Activated CD4-positive, alpha-beta T cell treated with anti-CD3 and anti-CD28 coated beads, Interleukin-2, amount 10 ng/mL, durations not matched to agents 24 days and 14 days (primary cell): ENCODE measurements at places on chromosomes 5 and 9. TPM values are rescaled to one million over a fixed set of nuclear protein-coding genes. Genes with fewer than 3 reads are reported as not detected.

The ANKRD33B gene
- total RNA-seq, result 21.0 and 21.7 TPM in 2 replicates

DNA sequence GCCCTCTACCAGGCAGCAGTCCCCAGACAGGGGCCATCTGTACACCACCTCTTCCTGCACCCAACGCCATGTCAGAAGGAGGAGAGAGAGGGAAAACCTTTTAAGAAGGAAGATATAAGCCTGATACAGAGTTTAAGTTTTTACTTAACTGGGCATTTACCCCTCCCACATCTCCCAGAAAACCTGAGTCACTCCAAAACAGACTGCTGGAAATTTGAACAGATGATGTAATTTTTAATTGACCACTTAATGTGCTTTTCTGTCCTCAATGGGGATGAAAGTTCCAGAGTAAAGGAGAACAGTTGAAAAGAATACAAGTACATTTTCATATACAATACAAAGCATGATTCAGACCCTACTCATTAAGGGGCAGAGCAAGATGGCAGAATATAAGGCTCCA, 63.9 kb downstream of the TTC39B start:
- no peak overlapping the region for H3K4me3 ChIP-seq
- H3K36me3 ChIP-seq, result peaks cover 38% of the 10 kb centered on the region
- H3K4me1 ChIP-seq, result peaks cover 22% of the 10 kb centered on the region
- no peaks in the 10 kb centered on the region for H3K27me3 ChIP-seq

DNA sequence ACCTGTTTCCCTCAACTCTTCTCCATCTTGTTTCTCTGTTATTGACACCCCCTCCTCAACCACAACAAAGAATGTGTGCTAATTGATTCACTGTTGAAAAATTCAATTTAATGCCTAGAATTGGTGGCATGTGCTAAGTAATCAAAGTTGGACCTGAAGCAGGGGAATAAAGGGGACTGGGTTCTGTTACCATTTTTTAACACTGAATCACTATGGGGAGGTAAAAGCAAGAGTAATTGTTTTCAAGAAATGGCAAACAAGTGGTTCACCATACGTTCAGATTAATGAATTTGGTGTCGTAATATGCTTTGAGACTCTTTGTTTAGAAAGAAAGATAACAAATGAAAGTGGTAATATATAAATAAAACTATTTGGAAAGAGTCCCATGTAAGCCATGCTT, 17.0 kb upstream of the SSBP2 start:
- no peak for DNase-seq
- no peaks in the 10 kb centered on the region for H3K36me3 ChIP-seq
- peaks cover 3% of the 10 kb centered on the region for H3K4me1 ChIP-seq
- no peak overlapping the region for H3K4me3 ChIP-seq

DNA sequence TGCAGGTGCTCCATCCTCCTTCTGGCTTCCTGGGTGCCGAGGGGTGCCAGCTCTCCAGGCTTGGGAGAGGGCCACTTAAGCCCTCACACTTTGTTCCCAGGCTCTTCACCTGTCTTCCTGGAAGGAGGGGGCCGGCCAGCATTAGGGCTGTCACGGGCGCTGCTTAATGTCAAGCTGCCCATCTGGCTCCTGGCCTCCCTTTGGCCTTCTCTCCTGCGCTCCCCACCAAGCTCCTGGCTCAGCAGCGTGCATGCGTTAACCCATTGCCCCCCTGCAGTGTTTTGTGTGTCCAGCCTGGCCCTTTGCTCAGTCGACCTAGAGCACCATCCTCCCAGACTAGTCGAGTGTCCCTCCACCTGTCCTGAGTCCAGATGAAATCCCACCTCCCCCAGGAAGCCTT, 21.3 kb downstream of the NTNG2 start:
- H3K27ac ChIP-seq, result no peak overlapping the region
- no peak overlapping the region for H3K4me3 ChIP-seq
- H3K27me3 ChIP-seq, result peaks cover 9% of the 10 kb centered on the region
- peaks cover 2% of the 10 kb centered on the region for H3K4me1 ChIP-seq
- H3K36me3 ChIP-seq, result no peaks in the 10 kb centered on the region

- no peaks in the 10 kb centered on the region for H3K36me3 ChIP-seq
- no peak overlapping the region for H3K4me3 ChIP-seq
- peaks cover 6% of the 10 kb centered on the region for H3K27me3 ChIP-seq
- peaks cover 2% of the 10 kb centered on the region for H3K4me1 ChIP-seq
- no peak overlapping the region for H3K27ac ChIP-seq
These were observed 58.4 kb downstream of the HABP4 start for GRCh38 chr9:96508227-96508940.

- peaks cover 11% of the 10 kb centered on the region for H3K36me3 ChIP-seq
- H3K27ac ChIP-seq, result no peak overlapping the region
- no peak overlapping the region for H3K4me3 ChIP-seq
- peaks cover 21% of the 10 kb centered on the region for H3K4me1 ChIP-seq
- H3K27me3 ChIP-seq, result peaks cover 63% of the 10 kb centered on the region
These were observed 75.4 kb upstream of the CDKN2B start for GRCh38 chr9:22084336-22085035.

DNA sequence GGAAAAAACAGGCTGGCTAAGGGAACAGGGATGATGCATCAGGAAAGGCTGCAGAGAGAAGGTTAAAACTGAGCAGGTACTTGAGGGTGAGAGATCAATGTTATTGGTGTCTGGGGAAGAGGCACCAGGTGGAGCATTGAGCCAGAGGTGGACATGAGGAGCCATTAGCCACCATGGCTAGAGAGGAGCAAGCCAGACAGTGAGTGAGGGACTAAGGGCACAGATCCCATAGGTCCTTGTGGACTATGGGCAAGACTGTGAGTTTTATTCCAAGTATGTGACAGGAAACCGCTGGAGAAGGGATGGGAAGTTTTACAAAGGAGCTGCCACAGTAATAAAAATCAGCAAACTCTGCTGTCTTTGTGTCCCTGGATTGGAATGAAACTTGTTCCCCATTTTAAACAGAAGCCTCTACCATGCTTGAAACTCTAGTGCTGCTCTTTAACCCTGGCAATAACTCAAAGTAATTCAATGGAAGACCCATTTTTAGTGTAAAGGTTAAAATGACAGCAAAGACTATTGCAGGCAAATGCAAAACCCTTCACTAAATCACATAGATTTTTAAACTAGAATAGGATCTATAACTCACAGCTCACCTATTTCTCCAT, 349.8 kb downstream of the ENC1 start:
- peaks cover 7% of the 10 kb centered on the region for H3K27me3 ChIP-seq
- no peaks in the 10 kb centered on the region for H3K36me3 ChIP-seq
- no peak for DNase-seq
- no peak overlapping the region for H3K4me3 ChIP-seq
- H3K4me1 ChIP-seq, result no peaks in the 10 kb centered on the region

DNA sequence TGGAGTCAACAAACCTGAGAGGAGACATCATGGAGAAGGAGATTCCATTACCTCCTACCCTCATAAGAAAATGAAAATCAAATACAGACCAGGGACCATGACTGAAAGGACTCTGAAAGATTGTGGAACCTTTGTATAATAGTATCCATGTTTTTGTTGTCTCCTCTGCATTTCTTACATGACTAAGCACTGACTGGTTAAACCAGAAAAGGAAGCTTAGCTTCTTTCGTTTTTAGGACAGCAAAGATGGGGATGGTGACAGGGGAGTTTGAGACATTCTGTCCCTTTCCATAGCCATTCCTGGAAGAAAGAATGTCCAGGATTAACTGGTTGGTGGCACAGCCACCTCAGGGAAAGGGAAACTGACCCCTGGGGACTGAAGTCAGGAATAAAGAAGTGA, 22.2 kb downstream of the ITGA1 start:
- no peaks in the 10 kb centered on the region for H3K27me3 ChIP-seq
- no peak overlapping the region for H3K4me3 ChIP-seq
- H3K4me1 ChIP-seq, result peaks cover 11% of the 10 kb centered on the region
- no peak overlapping the region for H3K27ac ChIP-seq

GRCh38 chr9:88754886-88755285, 219.9 kb downstream of the NXNL2 start:
- no peak overlapping the region for H3K27ac ChIP-seq
- H3K4me3 ChIP-seq, result no peak overlapping the region
- no peaks in the 10 kb centered on the region for H3K4me1 ChIP-seq
- no peaks in the 10 kb centered on the region for H3K36me3 ChIP-seq
- peaks cover 1% of the 10 kb centered on the region for H3K27me3 ChIP-seq
- DNase-seq, result peak; percentile 40
